ENCODE measurements at places on chromosomes 5 and 9.

DNA sequence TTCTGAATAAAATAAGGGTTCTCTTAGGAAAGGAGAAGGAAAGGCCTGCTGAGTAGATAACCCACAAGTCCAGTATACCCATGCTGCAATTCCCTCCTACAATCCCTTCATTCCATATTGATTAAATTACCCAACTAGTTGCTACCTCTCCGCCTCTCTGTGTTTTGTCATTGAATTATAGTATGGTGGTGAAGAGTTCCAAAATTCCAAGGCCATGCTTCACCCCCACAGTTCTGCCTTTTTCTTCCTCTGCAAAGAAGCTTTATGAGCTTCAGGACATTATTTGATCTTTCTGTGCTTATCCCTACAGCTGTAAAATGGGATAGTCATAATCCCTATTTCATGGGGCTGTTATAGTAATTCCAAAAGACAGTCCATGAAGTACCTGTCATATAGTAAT is 215.6 kb downstream of the ACTL7B start:
- DNase-seq, result no peak

- no peak for DNase-seq
Measured at GRCh38 chr9:12748016-12748415, 26.8 kb upstream of the LURAP1L start.

DNA sequence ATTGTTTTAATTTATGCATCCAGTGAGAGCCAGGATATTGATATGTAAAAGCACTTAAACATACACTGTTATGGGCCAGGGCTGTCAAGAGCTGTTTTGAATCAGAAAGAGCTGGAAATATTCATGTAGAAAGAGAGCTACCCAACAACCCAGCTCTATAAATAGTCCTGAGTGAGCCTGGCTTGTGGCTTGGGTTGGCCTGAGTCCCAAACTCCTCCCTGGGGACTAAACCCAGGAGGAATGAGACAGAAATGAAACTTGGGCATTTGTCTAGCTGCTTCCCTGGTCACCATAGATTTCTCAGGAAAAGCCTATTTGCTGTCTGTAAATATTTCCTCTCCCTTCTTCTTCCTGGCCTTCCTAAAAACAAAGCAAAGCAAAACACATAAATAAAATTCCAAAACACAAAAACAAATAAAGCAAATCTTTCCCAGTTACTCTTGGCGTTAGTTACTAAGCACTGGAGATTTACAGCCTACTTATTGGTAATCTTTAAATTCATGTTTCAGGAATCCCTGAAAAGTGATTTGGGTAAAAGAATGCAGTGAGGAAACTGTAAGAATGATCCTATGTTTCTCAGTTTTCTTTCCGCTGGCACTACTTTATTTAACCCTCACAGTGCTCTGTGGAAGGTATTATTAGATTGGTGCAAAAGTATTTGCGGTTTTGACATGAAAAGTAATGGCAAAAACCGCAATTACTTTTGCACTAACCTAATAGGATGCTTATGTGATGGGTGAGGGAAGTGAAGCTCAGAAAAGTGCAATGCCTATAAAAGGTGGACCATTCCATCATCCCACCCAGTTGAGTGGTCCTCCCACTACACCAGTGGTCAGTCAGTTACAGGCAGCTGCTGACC is 111.8 kb downstream of the CARTPT start:
- DNase-seq, result no peak

- no peak for DNase-seq
Measured at GRCh38 chr9:6716766-6717165, 41.0 kb upstream of the KDM4C start.

- DNase-seq, result no peak
Measured at GRCh38 chr9:137355761-137356365, 53.8 kb upstream of the NRARP start.

Measured in left renal cortex interstitium (tissue), 4 donors.